ENCODE measurements at places on chromosomes 7 and 10. TPM values are rescaled to one million over a fixed set of nuclear protein-coding genes. Genes with fewer than 3 reads are reported as not detected.

GRCh38 chr10:113905756-113906155, 51.3 kb downstream of the NHLRC2 start:
- no peaks in the 10 kb centered on the region for H3K4me1 ChIP-seq
- no peaks in the 10 kb centered on the region for H3K27me3 ChIP-seq
- peaks cover 3% of the 10 kb centered on the region for H3K36me3 ChIP-seq

GRCh38 chr7:90739716-90740115, 143.6 kb downstream of the CDK14 start:
- no peak overlapping the region for H3K4me3 ChIP-seq
- no peaks in the 10 kb centered on the region for H3K4me1 ChIP-seq
- no peaks in the 10 kb centered on the region for H3K36me3 ChIP-seq
- no peaks in the 10 kb centered on the region for H3K27me3 ChIP-seq
- no peak for DNase-seq

WAPL gene
- 46.8 TPM for total RNA-seq

OR6B1 gene
- not detected for total RNA-seq

All from prostate gland (tissue), 2 donors.